ENCODE measurements at places on chromosomes 13 and 19.

DNA sequence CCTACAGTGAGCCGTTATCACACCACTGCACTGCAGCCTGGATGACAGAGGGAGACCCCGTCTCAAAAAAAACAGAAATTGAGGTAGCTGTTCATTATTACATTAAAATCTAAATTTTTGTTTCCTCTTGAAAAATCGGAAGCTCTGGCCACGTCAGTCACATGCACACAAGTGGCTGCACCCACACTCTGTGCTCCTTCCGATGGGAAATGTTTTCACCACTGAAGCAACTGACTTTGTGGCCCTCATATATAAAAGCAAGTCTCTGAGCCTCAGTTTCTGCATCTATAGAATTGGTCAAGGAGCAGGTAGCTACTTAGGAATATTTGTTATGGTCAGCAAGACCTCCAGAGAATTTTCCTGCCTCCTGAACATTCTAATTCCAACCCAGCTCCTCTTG is 4.5 kb downstream of the LRRC25 start:
- no peak for DNase-seq

DNA sequence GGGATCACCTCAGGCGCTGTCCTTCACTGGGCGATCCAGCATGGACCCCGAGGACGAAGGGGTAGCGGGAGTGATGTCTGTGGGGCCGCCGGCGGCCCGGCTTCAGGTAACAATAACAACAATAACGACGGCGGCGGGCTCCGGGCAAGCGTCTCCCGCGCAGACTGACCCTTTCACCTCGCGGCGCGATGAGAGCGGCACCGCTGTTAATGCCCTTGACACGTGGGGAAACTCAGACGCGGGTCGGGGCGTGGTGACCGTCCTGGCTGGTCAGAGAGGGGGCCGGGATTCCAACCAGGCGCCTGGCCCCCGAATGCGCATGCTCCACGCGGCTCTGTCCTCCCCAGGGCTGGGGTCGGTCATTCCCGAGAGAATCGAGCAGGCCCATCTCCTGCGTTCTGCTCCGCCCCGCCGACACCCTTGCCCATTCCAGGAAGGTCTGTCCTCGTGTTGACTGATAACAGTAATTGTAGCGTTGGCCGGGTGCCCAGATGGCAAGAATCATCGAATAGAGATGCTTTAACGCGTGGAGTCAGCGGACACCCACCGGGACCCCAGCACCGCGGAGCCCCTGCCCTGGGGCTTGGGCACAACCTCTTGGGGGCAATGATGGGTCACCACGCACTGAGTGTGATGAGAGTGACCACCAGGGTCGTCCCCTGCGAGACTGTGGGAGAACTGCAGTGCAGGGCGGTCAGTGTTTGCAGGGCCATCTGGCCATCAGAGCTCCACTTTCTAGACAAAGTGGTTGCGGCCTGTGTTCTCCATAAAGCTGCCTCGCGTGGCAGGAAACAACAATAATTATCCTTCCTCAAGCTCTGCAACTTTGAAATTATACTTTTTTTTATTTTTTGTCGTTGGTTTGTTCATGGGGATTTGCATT is 528 bp downstream of the ZNF8 start:
- DNase-seq, result no peak

- no peak for DNase-seq
These were observed 12.4 kb downstream of the EFNB2 start for GRCh38 chr13:106522898-106523525.

- no peak for DNase-seq
These were observed 1.5 kb downstream of the ZNF296 start for GRCh38 chr19:45074744-45075300.

DNA sequence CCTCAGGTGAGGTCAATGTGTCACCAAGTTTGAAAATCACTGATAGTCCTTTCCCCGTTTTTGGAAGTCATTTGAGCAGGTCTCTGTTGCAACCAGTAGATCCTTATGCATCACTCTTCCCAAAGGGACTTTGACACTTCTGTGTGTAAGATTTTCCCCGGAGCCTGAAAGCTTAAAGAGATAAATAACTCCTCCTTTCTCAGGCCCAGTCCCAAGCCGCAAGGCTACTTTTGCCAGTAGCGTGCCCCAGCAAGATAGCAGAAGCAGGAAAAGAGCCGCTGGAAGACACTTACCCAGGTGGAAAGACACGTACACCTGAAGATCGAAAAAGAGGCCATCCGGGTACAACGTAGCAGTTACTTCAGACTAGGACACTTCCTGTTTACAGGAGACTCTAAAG is 106.9 kb downstream of the CYSLTR2 start:
- DNase-seq, result no peak

- DNase-seq, result no peak
These were observed 273.8 kb downstream of the SLITRK6 start for GRCh38 chr13:85525411-85525810.

GRCh38 chr13:111636804-111637203 is 316.4 kb downstream of the TEX29 start:
- no peak for DNase-seq

GRCh38 chr13:43143591-43143990 is 120.2 kb downstream of the DNAJC15 start:
- no peak for DNase-seq

DNA sequence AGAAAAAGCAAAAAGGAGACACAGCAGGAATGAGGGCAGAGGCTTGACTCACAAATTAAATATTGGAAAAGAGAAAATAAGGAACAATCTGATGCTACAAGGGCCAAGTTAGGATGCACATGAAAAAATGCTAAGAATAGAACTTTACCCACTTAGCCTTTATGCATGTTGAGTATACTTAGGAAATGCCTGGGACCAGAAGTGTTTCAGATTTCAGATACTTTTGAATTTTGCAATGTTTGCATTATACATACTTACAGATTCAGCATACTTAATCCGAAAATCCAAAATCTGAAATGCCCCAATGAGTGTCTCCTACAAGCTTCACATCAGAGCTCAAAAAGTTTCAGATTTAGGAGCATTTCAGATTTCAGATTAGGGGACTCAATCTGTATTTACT is 262.3 kb downstream of the ABCC4 start:
- DNase-seq, result no peak

- DNase-seq, result no peak
These were observed 24.6 kb downstream of the POP4 start for GRCh38 chr19:29630655-29631054.

DNA sequence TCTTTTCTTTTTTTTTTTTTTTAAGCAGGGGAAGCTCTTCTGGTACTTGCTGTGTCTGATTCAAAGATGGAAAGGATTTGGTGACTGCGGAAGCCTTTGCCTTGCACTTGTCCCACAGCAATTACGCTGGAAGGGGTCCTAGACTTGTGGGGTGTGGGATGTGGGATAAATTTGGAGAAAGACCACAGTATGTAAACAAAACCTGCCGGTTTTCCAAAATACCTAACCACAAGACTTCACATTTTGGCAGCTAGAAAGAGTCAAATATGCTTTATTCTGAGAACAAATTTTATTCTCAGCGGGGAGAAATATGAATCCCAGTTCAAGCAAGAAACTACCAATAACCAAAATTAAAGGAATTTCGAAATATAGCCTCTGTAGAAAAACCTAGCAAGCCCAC is 176.5 kb downstream of the SPRY2 start:
- DNase-seq, result no peak

GRCh38 chr19:49425922-49426592 is 869 bp downstream of the GFY start:
- no peak for DNase-seq

DNA sequence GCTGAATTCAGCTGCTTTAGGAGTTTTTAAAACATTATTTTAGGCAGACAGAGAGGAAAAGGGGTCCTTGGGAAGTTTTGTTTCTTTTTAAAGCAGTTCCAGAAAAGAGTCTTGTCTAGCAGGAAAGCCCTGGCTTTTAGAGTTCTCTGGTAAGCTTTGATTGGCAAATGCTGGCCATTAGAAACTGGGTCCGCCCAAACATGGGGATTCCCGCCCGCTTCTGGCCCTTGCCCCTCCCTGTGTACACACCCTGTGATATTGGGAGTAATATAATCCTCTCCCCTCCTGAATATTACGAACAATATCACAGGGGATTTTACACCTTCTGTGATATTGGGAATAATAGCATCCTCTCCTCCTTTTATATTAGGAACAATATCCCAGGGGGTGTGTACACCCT is 58.9 kb downstream of the ERICH4 start:
- no peak for DNase-seq

DNA sequence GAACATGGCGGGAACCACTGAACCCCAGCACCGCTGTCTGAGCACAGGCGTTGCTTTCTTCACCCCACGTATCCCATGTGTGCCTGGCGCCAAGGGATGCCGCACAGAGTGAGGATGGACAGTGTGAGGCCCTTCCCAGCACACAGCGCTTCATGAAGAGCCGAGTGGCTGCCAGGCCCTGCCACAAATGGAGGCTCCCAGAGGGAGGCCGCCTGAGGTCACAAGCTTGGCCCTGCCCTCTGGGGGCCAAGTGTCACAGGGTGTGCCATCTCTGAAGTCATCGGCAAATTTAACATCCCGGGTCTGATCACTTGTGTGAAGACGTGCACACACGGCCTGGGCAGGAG is 24.4 kb downstream of the MPND start:
- DNase-seq, result no peak

DNA sequence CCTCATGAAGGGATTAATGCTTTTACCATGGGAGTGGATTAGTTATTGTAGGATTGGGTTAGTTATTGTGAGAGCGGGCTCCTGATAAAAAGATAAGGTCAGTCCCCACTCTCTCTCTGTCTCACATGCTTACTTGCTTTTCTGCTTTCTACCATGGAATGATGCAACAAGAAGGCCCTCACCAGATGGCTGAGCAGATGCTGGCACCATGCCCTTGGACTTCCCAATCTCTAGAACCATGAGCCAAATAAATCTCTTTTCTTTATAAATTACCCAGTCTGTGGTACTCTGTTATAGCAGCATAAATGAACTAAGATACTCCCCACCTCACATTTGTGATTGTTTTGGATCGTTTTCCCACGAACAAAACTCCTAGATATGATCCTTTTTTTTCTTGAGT is 353.8 kb downstream of the DNAJC15 start:
- peak; percentile 37 for DNase-seq

- no peak for DNase-seq
These were observed 61.9 kb downstream of the AP1M1 start for GRCh38 chr19:16259385-16260159.

- DNase-seq, result no peak
These were observed 8.6 kb downstream of the CRB3 start for GRCh38 chr19:6472713-6473112.

DNA sequence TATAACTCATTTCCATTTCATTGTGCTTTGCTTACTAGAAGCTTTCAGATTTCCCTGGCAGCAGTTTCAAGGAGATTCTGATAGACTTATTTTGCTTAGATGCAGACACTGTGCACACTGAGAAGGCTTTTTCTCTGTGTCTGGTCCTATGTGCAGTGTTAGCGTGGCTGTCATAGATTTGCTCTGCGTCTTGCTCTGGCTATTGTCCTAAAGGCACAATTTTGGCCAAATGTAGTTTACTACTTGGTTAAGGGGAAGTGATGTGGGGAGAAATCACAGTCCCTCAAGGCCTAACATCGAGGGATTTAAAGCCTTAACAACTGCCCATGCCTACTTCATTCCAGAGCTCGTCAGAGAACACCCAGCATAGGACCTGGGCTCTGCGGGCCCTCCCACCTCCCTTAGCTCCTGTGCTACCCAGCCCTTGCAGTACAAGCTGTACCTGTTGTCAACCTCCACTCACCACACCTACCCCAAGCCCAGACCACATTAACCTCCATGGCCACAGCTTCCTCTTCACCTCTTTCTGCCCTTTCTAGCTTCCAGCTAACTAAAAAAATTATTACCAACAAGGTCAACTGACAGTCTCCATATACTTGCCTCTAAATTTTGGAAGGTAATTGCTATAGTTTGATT is 38.9 kb upstream of the KATNAL1 start:
- no peak for DNase-seq

DNA sequence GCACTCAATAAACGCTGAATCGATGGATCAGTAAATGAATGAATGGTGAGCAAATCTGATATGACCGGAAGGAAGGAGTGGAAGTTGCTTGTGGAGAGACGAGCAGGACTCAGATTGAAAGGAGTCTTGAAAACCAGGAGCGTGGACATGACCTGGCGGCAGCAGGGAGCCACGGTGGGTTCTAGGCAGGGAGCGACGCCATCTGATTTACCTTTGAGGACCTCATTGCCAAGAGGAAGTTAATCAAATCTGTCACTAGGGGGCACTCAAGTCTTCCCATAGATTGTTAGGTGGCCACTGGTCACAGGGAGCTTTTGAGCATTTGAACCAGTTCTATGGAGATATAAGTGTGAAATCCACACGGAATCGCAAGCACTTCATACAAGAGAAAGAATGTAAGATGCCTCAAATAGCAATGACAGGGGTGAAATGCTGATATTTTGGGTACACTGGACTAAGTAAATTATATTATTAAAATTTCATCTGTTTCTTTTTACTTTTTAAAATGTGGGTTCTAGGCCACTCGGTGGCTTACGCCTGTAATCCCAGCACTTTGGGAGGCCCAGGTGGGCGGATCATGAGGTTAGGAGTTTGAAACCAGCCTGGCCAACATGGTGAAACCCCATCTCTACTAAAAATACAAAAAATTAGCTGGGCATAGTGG is 9.2 kb upstream of the FBN3 start:
- no peak for DNase-seq

DNA sequence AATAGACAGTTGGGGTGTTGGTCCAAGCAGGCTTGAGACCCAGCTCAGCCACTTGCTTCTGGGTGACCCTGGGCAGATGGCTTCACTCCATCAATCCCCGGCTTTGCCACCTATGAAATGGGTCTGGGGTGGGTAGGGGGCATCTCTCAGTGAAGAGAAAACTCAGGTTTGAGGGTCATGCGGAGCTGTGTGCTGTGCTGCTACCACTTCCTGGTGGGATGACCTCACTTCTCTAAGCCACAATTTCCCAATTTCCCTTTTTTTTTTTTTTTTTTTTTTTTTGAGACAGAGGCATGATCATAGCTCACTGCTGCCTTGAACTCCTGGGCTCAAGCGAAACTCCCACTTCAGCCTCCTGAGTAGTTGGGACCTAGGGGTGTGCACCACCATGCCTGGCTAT is 4.6 kb upstream of the PLAUR start:
- no peak for DNase-seq

DNA sequence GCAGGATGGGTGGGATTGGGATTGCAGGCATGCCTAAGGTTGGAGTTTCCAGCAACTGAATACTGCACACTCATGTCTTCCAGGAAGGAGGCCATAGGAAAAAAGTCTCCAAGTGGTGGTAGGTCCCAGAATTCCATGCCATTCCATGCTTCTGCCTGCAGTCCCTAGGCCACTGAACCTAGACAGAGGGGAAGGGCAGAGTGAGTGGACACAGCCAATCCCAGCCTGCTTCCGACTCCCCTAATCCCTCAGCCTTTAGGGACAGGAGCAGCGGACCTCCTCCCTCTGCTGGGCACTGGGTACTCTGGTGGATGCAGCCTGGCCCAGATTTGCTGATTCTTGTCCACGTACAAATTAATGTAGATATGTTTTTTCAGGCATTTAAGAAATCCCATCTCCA is 17.0 kb downstream of the VSTM2B start:
- DNase-seq, result no peak

- DNase-seq, result no peak
These were observed 135.7 kb downstream of the DNAJC15 start for GRCh38 chr13:43159026-43159461.

- DNase-seq, result no peak
These were observed 6.8 kb upstream of the BCAT2 start for GRCh38 chr19:48817585-48818124.

GRCh38 chr13:49304356-49304755 is 56.6 kb downstream of the CDADC1 start:
- DNase-seq, result no peak

- no peak for DNase-seq
These were observed 30.5 kb downstream of the PPP1R37 start for GRCh38 chr19:45123440-45123850.

- DNase-seq, result no peak
These were observed 1196.2 kb downstream of the PCDH9 start for GRCh38 chr13:66033924-66034323.
